ENCODE measurements at places on chromosomes 7 and 10.

- no peak for DNase-seq
Observed at GRCh38 chr7:124930655-124931597, 1.3 kb upstream of the POT1 start.

- no peak for DNase-seq
Observed at GRCh38 chr7:34061149-34061548, 155.8 kb downstream of the BMPER start.

GRCh38 chr7:154950960-154951359 lies 52.0 kb downstream of the PAXIP1 start:
- no peak for DNase-seq

GRCh38 chr7:34544621-34545020 lies 113.4 kb upstream of the NPSR1 start:
- DNase-seq, result no peak

- DNase-seq, result no peak
Observed at GRCh38 chr7:80070391-80070790, 64.2 kb upstream of the GNAI1 start.

DNA sequence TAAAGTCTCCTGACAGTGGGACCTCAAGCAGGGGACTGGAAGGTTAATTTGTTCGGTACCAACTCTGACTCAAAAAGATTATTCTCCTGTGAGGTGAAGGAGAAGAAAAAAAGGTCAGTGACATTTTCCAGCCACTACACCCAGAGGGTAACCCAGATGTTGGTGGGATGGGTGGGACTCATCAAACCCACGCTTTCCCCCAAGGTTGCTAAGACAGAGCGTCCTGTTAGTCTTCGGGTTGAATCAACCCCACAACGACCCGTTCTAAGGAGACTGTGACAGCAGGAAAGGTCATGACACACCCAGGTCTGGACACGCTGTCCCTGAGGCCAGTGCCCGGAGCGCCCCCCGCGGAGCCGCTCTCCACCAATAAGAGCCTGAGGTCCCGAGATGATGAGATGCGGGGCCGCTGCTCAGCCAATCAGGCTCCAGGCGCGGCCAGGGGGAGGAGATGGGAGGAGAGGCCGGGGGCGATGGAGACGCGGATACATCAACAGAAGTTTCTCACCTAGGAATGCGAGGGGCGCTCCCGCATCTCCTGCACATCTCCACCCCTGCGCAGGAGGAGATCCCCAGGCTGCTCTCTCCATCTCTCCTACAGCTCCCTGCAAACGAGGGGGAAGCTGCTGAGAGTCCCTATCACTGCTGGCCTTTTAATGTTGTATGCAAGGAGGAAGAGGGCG lies at the start of gene WNT16:
Gene WNT16 (plus strand): TSS at position 493 of the 683 bp plus-strand sequence. CDS start 293 bp downstream, outside the sequence.
- DNase-seq, result no peak

Measured in NCI-H774 (cell line).